ENCODE measurements at places on chromosomes 5 and 9. TPM values are rescaled to one million over a fixed set of nuclear protein-coding genes. Genes with fewer than 3 reads are reported as not detected.
A peak's percentile ranks its signal among the peaks of the same experiment; 100 is the strongest.

DNA sequence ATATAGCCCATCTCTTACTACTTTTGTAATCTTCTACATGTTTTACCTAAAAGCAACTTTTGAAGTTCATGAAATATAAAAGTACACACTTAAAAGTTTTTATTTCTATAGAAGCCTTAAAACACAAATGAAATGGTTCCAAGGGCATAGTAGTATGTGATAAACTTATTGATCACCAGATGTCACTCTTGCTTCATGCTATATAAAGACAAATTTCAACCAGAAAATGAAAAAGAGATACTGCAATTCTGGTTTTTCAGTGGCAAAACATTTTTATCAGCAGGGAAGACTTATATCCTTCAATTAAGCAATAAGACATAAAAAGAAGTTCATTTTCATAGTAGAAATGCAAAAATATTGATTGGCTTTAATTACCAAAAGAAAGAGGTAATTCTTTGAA is 69.4 kb upstream of the FBXL17 start:
- no peak for DNase-seq

UNC13B gene
- total RNA-seq = 29.4 TPM

DNA sequence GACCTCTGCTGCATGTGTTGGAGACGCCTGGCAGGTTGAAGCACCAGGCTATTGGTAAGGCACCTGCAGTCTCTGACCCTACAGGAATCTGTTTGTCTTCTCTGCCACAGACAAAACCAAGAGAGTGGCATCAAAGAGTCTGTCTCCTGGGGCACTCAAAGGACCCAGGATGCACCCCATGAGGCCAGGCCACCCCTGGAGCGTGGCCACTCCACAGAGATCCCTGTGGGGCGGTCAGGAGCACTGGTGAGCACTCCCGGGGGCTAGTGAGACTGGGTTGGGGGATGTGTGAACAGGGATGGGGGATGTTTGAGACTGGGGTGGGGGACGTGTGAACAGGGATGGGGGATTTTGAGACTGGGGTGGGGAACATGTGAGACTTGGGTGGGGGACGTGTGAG is 240.3 kb downstream of the CACNA1B start:
- DNase-seq = no peak

OR1J2 gene
- total RNA-seq = not detected

DNA sequence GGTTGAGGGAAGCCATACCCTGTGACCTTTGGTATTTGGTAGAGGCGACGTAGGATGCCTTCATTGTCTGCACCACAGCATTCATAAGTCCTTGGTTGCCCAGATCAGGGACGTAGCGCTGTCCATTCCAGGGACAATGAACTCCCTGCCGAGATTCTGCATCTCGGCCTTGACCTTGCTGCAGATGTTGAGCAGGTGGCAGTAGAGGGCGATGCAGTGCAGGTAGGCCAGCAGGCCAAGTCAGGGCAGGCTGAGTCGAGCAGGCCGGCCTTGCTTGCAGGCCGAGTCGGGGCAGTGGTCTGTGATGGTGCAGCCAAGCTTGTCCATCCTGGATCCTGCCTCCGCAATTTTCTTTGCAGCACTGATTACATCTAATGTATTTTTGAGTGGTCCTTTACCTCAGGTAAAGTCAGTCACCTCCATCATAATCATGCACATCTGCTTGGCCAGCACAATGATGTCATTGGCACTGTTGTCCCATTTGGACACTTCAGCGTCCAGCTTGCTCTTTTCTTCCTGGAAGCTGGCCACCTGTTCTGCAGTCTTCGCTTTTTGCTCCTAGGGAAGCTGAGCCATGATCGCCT is 93.4 kb upstream of the CCDC112 start:
- DNase-seq = no peak

DNA sequence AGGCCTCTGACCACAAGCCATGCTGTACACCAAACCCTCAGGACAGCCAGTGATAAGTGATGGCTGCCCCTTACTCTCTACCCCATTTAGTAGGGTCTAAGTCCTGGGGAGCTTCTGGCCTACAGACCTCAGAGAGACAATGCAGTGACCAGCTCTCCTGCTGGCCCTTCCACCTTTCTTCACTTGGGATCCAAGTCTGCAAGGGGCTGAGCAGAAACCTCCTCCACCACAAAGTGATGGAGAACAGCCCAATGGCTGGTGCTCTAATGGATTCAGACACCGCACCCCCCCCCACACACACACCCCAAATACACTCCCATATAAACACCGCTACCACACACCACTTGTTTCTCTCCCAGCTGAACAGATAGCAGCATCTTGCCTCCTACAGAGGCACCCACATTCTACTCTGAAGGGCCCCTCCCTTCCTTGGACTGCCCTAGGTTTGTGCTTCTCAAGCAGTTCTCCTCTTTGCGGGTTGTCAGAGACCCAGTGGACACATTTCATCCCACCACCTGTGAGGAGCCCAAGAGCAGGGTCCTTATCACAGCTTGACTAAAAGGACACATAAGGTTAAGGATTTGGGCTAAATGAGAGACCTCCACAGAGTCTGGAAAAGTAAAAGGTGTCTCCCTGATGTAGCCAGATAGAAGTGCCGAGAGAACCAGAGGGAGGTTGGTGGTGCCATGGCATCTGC is 1.3 kb upstream of the PDLIM4 start:
- peak; percentile 37 for DNase-seq

- DNase-seq = no peak
These were observed 253.5 kb downstream of the SEC61B start for GRCh38 chr9:99475401-99476065.

ARPC5L gene
- 24.8 TPM for total RNA-seq

- no peak for DNase-seq
These were observed 21.0 kb upstream of the SUSD3 start for GRCh38 chr9:93037476-93037971.

GRCh38 chr5:55694152-55694830 is 17.8 kb downstream of the SLC38A9 start:
- DNase-seq = no peak

DNA sequence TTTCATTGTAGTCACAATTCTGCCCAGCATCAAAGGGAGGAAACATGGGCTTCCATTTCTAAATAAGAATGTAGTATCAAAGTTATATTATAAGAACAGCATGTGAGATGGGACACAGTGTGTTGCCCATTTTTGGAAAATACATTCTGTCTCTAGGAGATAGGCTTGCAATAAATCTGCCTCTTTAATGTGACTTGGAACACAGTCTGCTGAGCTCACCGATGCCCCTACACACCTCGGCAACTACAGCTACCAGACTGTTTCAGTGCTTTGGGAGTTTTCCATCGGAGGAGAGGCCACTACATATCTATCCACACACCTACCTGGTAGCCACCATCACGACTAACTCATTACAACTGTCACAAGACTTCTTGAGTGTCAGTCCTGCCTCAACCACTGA is 18.9 kb upstream of the FCHO2 start:
- DNase-seq = no peak

DNA sequence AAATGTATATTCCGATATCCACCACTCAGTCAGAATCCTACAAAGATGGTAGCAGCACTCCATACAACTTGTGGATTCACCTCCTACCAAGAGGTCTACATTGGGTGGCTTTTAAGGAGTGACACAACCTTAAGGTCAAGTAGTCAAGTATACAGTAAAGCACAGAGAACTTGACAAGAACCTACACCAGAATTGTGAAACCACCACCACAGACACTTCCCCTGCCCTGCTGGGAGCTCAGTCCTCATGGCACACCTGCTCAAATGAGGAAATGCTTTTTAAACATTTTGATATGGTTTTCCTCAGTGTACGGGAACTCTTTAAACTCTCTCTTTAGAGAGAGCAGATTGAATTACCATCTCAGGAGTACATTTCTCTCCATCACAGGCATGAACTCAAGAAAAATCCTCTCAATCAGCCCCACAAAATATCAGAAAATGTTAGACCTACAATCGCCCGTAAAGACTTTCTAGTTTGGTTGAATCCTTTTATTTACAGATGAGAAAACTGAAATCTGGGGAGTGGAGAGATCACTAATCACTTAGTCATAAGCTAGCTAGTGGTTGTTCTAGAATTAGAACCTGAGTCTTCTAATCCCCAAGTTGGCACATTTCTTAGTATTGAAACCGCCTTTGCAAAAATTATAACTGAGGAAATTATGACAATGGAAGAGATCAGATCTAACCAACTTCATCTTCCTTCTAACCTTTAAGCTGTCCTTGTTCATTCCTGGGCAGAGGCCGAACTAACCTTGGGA is 38.5 kb upstream of the NR4A3 start:
- DNase-seq = no peak

OBP2B gene
- 6.8 TPM for total RNA-seq

GPR21 gene
- not detected for total RNA-seq

DNA sequence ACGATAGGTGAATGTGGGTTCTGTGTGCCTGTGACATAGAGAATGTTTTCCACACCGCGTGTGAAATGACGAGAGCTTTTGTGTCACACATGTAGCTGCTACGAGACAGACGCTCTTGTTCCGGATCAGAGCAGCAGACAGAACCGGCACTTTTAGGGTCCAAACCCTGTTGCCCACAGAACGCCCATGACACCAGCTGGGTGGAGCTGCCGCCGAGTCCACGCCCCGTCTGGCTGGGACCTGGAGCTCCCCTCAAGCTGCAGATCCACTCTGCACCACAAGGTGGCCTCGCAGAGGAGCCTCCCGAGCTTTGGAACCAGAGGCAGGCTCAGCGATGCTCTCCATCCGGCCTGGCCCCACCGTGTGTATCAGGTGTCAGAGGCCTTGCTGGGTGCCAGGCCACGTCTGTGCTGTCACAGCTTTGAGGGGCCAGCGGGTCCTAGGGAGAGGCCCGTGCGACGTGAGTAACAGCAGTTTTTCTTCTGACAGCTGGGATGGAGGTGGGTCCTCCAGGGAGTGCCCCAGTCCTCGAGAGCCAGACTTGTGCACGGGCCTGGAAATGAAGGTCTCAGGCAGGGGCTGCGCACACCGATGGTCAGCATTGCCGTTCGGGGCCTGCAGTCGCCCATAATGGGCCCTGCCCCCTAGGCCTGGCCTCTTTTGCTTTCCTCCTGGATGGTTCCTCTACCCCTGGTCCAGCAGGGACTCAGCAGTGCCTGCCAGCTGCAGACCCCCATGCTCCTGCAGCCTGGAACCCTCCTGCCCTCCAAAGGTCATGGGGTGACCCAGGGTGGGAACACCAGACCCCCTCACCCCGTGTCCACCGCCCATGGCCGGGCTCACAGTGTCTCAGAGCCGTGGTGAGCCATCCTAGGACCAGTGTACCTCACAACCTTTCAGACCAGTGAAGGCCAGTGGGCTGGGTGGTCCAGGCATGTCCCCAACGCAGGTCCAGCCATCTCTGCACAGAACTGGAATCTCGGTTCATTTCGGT is 2.5 kb upstream of the LRRC14B start:
- peak; percentile 91 for DNase-seq

DNA sequence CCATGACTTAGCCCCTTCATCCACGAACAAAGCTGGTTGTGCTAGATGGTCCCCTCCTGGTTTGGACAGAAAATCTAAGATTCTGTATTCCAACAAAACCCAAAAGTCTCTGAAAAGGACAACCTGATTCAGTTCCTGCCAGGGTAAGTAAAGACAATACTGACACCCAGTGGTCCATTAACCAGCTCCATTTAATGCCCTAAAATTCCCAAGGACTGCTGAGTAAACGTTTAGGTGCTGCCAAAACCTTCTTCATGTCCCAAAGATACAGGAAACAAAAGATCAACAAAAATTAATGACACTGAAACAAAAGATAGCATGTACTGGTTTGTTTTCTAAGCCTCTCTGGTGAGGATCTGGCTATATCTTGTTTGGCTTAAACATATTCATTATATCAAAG is 25.3 kb upstream of the PPP1R2B start:
- DNase-seq = no peak

TOR1B gene
- 24.5 TPM for total RNA-seq

DNA sequence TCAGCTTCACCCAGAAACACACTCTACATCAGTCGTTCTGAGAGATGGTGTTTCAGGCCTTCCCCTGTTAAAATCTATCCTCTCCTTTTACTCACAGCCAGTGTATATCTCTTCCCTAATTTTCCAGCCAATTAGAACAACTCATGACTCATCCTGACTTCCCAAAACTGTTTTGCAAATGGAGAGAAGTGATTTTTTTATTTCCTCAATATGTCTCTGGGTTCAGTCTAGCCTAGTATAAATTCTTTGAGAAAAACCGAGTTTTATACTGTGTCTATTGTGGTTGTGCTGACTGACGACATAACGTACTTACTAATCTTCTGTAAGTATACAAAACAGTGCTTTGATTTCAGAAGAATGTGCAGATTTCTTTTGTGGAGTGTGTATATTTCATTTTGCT is 28.4 kb upstream of the CAST start:
- DNase-seq = no peak

- DNase-seq = no peak
These were observed 102.2 kb upstream of the FST start for GRCh38 chr5:53378190-53378589.

GRCh38 chr5:111673891-111674626 is 82.9 kb downstream of the NREP start:
- DNase-seq = no peak

GRCh38 chr9:18317896-18318295 is 156.1 kb upstream of the ADAMTSL1 start:
- DNase-seq = no peak

TOR2A gene
- total RNA-seq = 21.0 TPM

- no peak for DNase-seq
These were observed 5.4 kb downstream of the GDA start for GRCh38 chr9:72154468-72155285.

GRCh38 chr5:32638309-32638708 is 53.0 kb downstream of the SUB1 start:
- no peak for DNase-seq

CDH12 gene
- total RNA-seq = 2.8 TPM

- no peak for DNase-seq
These were observed 3.5 kb upstream of the HRH2 start for GRCh38 chr5:175654339-175654738.

GRCh38 chr5:31470608-31471007 is 61.3 kb downstream of the DROSHA start:
- DNase-seq = no peak

SLC6A19 gene
- total RNA-seq = not detected

- no peak for DNase-seq
These were observed 21.6 kb downstream of the GAS1 start for GRCh38 chr9:86925686-86926085.

DNA sequence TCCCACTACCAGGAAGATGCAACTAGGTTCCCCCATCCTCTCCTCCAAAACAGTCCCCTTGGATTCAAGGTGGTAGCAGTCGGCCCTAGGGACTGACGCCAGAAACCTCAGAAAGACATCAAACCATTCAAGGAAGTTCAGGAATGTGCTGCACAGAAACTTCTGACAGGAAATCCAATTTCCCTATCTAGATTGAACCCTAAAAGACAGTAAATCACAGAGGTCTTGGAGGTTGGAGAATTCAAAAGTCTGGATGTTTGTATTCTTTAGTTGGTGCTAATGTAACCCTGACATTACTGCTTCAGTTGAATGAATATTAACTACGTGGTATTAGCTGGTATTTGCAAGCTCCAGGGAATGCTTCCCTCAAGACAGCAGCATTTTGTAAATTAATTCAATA is 125.3 kb downstream of the SYK start:
- no peak for DNase-seq

- DNase-seq = no peak
These were observed 165.6 kb downstream of the PALM2AKAP2 start for GRCh38 chr9:109945573-109945972.

- DNase-seq = no peak
These were observed 12.8 kb upstream of the APC start for GRCh38 chr5:112724901-112725300.

GRCh38 chr5:80916676-80917075 is 43.5 kb upstream of the RASGRF2 start:
- DNase-seq = no peak
